D341Med (cell line): ENCODE measurements at places on chromosomes 5 and 9.

- DNase-seq, result no peak
These were observed 140.9 kb downstream of the HSPA4 start for GRCh38 chr5:133192716-133193115.

- DNase-seq, result no peak
These were observed 1981.1 kb downstream of the EFNA5 start for GRCh38 chr5:105689596-105689995.

DNA sequence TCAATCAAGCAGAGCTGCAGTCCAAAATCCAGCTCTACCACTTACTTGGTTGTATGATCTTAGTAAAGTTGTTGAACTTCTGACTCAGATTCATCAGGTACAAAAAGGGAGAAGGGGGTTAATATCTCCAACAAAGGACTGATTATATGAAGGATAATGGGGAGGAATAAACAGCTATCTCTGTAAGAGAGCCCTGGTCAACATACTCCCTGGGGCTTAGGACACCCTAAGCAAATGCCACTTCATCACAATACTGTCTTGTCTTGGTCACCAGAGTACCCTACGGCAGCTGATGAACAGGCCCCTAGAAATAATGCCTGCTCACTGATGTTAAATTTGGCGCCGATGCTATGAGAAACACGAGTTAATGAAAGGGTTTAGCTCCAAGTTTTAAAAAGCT, 34.8 kb downstream of the LHFPL2 start:
- DNase-seq, result no peak

DNA sequence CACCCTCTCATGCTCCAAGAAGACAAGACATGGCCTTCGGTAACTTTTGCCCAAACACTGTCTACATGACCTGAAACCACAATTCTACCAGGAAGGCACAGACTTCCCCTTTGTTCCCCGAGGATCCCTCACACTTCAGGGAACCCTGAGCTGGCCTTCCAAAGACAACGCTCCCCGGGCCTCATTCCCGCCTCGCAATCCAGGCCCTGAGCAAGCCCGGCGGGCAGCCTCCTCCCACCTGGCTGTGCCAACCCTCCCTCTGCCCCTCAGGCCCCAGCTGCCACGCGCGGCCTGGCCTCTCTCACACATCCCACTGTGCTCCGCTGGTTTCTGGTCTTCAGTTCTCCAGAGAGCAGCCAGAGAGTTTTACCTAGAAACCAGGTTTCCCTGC, 7.3 kb downstream of the QSOX2 start:
- DNase-seq, result no peak

DNA sequence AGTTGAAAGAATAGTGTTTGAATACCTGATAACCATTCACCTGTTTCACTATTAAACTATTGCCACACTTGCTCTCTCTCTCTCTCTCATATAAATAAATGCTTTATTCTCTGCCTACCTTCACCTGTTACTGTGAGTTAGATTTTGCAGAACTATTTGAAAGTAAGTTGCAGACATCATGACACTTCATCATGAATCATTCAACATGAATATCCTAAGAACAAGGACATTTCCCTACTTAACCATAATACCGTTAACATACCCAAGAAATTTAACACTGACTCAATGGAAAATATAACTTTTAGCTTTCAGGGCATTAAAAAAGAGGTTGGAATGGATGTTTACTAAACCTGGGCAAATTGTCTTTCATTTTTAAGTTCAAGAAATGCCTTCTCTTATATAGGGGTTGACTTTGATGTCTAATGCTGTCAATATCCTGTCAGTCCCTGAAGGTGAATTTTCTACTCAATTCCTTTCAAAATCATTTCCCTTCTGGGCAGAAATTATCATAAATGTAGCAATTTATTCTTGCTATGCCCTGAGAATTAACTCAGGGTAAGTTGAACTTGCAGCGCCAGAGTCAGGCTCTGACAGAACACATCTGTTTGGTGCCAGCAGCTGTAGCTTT, 582.6 kb upstream of the TLE4 start:
- DNase-seq, result no peak

GRCh38 chr5:60516688-60517087, 183.3 kb downstream of the DEPDC1B start:
- no peak for DNase-seq

- DNase-seq, result no peak
These were observed 150.9 kb downstream of the NR2F1-AS1 start for GRCh38 chr5:93430118-93430517.

GRCh38 chr5:163459819-163460561, at the start of gene NUDCD2:
NUDCD2 (minus strand) TSS chr5:163460102; CDS start chr5:163460050, 52 bp downstream.
- peak; percentile 88 for DNase-seq

DNA sequence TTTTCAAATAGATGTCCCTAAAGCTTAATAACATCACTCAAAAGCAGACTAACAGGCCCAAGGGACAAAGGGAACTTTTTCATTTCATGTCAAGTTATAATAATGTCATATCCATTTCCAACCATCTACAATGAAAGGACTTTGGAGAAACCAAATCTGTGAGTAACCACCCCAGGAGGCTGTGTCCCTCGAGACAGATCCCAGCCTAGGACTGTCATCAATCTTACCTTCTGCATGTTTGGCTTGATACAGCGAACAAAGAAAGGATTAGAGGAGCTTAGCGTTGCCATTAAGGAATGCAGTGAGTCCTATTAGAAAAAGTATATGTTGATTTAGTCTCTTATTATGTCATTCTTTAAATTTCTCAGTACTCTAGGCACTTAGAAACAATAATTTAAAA, 137.8 kb upstream of the RETREG1 start:
- DNase-seq, result peak; percentile 72

GRCh38 chr5:82204567-82204966, 73.6 kb downstream of the RPS23 start:
- DNase-seq, result no peak

- no peak for DNase-seq
These were observed 62.0 kb upstream of the FCN2 start for GRCh38 chr9:134818591-134818990.

DNA sequence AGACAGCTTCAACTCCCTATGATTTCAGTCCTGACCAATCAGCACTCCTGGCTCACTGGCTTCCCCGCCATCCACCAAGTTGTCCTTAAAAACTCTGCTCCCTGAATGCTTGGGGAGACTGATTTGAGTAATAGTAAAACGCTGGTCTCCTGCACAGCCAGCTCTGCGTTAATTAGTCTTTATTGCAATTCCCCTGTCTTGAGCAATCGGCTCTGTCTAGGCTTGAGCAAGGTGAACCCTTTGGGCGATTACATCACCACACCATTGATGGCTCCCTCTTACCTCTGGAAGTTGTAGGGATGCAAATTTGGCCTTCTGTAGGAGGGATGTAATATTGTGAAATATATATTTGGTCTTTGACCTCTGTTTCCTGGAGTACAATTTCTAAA, 2.9 kb upstream of the SLC23A1 start:
- DNase-seq, result no peak
